IMR-90 (cell line): ENCODE measurements at places on chromosomes 3 and 15.

- DNase-seq, result no peak
These were observed 39.5 kb downstream of the CADPS start for GRCh38 chr3:62835554-62836236.

- no peak for DNase-seq
These were observed 169.1 kb downstream of the NSMCE3 start for GRCh38 chr15:29100486-29101000.

DNA sequence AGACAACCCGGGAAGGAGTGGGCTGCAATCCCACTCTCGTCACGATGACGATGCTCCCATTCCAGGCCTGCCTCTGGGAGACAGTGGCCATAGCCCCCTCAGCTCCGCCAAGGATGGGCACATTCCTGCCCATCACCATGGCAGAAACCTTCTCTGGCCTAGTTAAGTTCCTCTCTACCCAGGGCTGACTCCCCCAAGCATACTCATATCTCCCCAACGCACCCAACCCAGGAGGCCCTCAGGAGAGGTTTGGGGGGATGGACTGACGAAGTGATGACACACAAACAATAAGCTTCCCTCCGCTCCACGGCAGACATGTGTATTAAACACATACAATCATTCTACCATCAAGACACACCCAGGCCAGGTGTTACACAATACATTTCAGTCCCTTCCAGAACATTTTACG lies 60.1 kb downstream of the VGLL4 start:
- peak; percentile 57 for DNase-seq

GRCh38 chr3:180117381-180118163 lies 80.8 kb upstream of the PEX5L start:
- DNase-seq, result no peak

GRCh38 chr3:134229038-134229437 lies 21.6 kb downstream of the RYK start:
- DNase-seq, result no peak

DNA sequence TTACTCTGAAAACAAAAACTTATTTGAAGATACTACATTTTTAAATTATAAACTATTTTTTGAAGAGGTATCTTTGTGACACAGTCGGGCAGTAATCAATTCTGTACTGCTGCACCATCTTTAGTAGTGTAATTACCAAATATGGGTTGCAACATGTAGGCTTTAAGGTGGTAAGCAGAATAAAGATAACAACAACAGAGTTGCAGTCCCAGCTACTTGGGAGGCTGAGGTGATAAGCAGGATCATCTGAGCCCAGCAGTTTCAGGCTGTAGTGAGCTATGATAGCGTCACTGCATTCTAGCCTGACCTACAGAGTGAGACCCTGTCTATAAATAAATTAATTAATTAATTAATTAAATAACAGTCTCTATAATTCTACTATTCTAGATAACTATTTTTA lies 6.0 kb downstream of the PLOD2 start:
- DNase-seq, result no peak

DNA sequence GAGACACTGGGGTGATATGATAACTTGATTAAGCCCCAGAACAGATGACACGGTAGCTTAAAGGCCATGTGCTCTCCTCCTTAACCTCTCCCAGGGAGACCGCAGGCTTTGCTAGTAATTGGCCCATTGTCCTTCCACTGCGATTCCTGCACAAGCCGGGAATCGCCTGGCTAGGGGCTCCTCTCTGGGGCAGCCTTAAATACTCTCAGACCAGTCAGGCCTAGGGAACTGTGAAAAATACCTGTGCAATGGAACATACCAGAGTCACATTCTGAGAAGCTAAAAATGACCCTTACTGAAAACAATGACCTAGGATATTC lies 56.3 kb downstream of the CPN2 start:
- DNase-seq, result no peak

DNA sequence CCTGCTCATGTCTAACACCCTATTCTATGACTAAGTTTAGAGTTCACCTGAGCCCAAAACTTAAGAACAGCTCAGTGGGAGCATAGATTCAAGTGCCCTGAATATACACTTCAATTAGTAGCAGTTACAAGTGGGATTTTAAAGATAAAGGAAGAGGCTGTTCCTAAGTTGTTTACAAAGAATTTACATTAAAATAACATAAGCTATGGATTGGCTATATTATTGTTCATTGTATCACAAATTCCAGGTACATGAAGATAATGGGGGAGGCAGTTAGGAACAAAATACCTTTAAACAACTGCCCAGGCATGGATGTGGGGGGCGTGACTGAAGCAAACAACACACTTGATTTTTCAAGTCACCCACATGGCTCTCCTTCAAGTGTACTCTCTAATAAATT lies 52.7 kb downstream of the ROPN1B start:
- no peak for DNase-seq
